ENCODE measurements at places on chromosomes 1 and 21.

- no peak for DNase-seq
Observed at GRCh38 chr21:39217356-39218081, 34.3 kb upstream of the PSMG1 start.

GRCh38 chr1:61080413-61081143 is 1.8 kb upstream of the NFIA start:
- DNase-seq: peak; percentile 53

DNA sequence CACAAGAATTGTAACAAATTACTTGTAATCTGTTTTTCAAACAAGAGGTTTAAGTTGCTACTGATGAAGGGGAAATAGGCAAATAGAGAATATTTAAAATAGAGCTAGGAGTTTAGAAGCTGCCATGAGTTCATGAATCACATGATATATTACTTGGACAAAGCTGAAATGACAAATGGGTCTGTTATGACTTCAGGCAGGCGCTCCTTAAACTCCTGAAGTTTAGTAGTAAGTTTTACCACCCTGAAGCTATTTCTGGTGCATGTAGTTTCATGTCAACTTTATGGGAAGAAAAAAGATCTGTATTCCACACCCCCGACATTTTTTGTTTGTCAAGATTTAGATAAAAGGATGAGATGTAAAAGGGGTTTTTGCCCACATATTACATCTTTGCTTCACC is 58.5 kb downstream of the PLA2G4A start:
- DNase-seq: no peak

GRCh38 chr1:56709269-56709880 is 64.3 kb downstream of the PRKAA2 start:
- peak; percentile 67 for DNase-seq

DNA sequence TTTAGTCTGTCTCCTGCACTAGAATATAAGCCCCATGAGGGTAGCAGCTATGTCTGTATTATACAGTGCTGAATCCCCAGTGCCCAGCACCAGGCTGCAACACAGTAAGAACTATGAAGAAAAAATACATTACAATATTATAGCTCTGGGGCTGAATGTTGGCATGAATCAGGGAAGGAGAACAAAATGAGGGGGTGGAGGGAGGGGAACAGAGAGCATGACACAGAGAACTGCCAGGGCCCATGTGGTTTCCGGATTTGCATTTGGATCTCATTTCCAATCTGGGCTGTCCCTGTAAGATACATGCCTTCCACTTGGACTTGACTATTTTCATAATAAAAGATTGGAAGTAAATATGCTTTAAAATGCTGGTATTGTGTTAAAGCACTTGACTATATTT is 35.8 kb downstream of the C1orf198 start:
- DNase-seq: no peak

DNA sequence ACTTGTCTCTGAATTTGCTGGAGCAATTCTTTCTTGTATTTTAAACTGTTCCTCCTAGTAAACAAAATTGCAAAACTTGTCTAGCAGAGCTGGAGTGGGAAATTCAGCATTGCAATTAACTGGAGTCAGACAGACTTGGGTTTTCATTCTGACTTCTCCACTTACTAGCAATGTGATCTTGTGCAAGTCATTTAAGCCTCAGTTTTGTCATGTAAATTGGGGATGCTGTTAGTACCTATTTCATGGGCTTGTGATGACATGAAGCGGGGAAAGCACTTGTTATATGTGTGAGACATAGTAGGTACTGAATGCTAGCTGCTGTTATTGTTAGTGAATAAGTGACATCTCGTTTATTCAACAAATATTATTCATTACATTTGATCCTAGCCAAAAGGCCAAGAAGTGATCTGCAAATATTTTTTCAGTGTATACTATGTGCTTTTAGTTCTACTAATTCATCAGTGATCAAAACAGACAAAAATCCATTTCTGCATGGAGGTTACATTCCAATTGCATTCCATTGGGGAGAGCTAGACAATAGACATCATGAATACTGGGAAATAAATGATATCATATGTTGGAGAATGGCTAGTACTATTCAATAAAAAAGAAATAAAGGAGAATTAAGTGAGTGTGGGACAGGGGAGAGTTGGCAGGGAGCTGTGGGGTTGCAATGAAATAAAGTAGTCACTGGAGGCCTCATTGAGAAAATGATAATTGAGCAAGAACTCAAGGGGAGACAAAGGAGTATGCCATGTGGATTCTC is 47.1 kb downstream of the CACHD1 start:
- no peak for DNase-seq

DNA sequence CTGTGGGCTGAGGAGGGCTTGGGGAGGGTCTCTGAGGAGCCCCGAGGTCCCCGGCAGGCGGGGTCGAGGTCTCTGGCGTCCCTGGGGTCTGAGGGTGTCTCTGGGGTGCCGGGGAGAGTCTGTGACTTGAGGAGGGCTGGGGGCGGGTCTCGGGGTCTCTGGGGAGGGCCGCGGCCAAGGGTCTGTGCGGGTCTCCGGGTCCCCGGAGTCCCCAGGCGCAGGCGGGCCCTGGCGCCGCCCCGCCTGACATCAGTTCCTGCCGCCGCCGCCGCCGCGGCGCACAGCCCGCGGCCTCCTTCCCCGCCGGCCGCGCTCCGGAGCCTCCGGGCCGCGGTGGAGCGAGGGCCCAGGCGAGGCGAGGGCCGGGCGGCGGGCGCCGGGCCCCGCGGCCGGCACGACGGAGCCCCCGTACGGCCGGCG is at the start of gene PLEKHM2:
Gene PLEKHM2 (plus strand): TSS at position 279 of the 420 bp plus-strand sequence. CDS start 239 bp downstream, outside the sequence.
- DNase-seq: peak; percentile 69

DNA sequence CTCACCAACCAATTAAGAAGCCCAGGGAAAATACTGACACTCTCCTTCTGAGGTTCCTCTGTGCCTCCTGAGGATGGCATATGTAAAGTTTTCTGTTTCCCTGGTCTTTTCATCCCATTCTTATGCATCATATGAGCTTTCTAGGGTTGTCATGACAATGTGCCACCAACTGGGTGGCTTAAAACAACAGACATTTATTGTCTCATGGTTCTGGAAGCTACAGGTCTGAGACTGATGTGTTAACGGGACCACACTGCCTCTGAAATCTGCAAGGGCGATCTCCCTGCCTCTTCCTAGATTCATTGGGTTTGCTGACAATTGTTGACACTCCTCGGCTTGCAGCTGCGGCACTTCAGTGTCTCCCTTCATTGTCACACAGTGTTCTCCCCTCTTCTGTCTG is 308.4 kb downstream of the RGS7 start:
- DNase-seq: no peak

GRCh38 chr1:172967936-172968335 is 82.8 kb downstream of the TNFSF18 start:
- DNase-seq: no peak

- DNase-seq: no peak
Observed at GRCh38 chr1:218383681-218384080, 38.5 kb downstream of the TGFB2 start.

DNA sequence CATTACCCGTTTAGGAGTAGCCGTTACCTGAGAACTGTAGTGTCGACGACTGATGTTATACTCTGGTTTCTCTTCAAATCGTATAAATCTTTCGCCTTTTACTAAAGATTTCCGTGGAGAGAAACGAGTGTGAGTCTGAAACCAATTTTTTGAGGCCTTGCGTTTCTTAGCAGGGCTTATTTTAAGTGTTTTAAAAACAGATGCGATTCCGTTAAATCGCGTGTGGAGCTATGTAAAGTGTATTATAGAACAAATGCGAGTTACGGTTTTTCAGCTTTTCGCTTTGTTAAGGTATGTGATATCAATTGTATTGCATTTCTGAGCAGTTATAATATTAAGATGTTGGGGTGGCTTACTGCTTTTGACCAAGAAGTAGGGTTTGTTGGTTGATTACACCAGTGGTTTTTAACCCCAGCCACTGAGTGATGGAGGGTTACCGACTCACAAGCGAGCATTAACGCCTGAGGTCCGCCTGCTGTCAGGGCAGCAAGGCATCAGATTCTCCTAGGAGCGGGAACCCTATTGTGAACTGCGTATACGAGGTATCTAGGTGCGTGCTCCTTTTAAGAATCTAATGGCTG is 18.0 kb downstream of the KIAA2013 start:
- peak; percentile 100 for DNase-seq

- peak; percentile 69 for DNase-seq
Observed at GRCh38 chr1:104648269-104648691, 898.6 kb downstream of the AMY1C start.
